ENCODE measurements at places on chromosomes 2 and 18.

GRCh38 chr2:1864981-1865421, 120.7 kb upstream of the PXDN start:
- DNase-seq: no peak

DNA sequence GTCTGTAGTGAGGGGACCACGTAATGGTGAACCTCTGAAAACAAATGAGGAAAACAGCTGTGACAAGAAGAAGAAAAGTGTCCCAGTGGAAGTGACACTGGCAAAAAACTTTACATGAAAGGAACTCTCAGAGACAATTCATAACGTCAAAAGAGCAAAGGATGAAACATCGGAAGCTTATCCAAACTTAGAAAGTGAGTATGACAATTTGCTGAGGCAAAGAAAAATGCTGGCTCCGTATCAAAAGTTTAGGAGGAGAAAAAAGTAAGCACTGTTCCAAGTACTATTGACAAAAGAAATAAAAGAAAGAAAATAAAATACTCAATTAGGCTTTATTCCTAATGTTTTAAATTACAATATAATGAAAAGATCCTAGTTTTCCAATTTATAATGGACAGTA, 91.3 kb downstream of the NOL10 start:
- DNase-seq: no peak

DNA sequence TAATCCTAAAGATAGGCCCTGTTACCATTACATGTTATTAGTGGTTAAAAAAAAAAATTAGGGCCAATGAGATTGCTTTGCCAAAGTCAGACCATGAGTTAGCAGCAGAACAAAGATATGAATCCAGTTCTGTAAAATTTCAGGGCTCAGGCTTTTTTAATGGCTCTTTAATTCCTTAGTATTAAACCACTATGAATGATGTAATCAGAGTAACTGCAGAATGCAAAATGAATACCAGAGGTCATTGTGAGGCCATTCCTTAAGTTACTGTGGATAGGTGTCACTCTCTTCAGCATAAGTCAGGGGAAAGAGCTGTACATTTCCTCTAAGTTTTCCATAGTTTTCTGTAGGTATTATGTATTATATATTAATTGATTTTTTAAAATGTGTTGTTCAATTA, 42.2 kb upstream of the TBR1 start:
- no peak for DNase-seq

DNA sequence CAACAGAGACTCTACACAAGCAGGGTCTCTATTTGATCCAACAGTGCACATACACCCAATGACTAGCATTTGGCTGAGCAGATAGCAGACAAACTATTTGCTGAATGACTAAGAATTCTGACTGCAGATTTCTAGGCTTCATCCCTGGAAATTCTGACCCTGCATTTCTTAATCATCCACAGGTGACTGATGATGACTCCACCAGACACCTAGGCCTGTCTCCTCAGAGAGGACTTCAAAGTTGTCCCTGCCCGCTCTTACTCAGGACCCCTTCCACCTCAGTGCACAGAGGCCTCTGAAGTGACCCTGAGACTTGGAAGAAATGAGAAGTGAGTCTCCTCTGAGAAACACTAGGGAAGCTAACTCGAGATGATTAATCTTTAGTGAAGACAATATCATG, 51.3 kb downstream of the SEPTIN10 start:
- no peak for DNase-seq

GRCh38 chr2:70767699-70768589, at the start of gene ADD2:
TSS of gene ADD2 (minus strand) at chr2:70768200. CDS start at chr2:70706408, 61,792 bp downstream.
- peak; percentile 10 for DNase-seq

- no peak for DNase-seq
These were observed 73.2 kb downstream of the BOLA3 start for GRCh38 chr2:74074487-74074886.

DNA sequence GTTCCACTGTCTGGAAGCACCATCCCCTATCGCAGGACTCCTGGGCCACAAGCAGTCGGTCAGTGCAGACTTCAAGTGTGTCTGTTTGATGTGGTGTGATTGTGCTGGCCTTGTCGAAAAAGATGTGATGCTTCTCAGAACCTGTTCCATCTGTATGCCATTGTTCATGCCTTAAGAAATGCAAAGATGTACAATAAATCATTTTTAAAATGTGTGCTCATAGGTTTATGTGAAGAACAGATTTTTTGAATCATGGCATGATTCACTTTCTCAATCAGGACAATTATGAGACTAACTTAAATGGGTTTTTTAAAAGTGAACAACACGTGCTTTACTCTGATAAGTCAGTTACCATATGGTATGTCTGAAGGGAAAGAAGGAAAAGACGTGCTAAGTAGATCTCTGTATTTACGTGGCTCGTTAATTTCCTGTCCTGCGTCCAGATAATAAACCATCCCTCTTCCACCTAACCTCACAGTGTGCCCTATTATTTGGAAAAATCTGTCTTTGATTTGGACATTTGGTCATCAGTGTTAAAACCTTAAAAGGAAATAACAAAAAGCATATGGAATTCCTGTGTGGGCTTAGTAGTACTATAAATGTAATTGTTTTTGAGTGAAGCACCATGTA, 54.9 kb downstream of the PRKRA start:
- no peak for DNase-seq

DNA sequence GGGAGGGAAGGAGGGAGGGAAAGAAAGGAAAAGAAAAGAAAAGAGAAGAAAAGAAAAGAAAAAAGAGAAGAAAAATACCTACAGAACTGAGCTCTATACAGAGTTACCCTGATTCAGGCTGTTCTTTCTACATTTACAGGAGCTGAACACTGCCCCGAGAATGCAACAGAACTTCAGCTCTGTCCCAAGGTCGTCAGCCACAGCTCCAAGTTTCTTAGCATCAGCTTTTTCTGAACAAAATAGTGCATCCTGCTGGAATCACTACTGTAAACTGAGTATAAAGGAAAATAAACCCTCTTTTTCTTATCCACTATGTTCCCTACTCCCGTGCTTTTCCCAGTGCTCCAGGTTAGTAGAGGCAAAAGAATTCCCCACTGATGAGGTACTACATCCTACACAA, 4.7 kb upstream of the PPP4R1 start:
- DNase-seq: no peak

- no peak for DNase-seq
These were observed at the start of gene NOL4 for GRCh38 chr18:34224423-34225217. TSS of gene NOL4 (minus strand) at chr18:34224913. CDS start at chr18:34223253, 1,660 bp downstream.

GRCh38 chr2:161096336-161096735, 63.9 kb upstream of the TANK start:
- DNase-seq: no peak

DNA sequence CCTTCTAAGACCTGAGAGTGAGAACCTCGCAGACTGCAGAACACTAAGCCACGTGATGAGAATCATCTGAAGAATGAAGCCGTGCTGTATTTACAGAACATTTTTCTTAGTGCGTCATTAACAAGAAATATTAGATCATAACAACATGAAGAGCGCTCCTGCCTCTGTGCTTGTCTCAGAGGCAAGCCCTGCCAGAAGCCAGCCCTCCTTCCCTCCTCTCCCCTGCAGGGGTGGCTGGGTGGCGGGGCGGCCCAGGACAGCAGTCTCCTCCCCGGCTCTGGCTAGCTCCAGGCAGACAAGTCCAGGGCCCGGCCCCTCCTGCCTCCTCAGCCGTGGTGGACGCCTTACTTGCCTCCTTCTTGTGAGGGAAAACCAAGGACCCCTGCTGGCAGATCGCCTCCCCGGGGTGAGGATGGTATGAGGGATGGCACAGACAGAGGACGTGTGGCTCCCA, 262.7 kb downstream of the TWIST2 start:
- DNase-seq: no peak

- no peak for DNase-seq
These were observed 79.8 kb upstream of the MBOAT2 start for GRCh38 chr2:9083287-9083686.

- DNase-seq: no peak
These were observed 18.6 kb downstream of the THAP4 start for GRCh38 chr2:241618296-241618805.

DNA sequence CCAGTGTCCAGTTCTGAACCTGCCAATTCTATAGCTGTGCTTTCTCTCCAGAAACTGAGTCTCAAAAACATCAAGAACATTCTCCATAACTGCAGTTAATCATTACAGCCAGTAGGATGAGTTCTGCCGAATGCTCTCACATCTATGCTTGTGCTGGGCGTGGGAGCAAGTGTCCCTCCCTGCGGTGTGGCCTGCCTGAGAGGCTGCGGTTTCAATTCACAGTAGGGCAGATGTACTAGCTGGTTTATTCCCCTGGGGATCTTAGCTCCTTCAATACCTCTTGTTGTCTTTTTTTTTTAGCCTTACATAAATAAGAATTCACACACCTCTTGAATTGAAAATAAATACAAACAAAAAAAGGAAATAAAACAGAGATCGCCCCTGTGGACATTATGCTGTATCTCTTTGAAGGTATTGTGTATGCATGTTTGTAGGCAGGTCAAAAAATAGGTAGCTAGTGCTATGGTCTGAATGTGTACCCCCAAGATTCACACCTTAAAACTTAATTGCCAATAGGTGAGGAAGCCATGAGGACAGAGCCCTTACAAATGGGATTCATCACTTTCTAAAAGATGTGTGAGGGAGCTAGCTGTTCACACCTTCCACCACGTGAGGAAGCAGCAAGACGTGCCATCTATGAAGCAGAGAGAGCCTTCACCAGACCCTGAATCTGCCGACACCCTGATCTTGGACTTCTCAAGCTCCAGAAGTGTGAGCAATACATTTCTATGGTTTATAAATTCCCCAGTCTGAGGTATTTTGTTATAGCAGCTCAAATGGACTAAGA, 74.3 kb downstream of the BCL2L11 start:
- no peak for DNase-seq

GRCh38 chr2:223725494-223725893, 111.9 kb downstream of the AP1S3 start:
- no peak for DNase-seq

- no peak for DNase-seq
These were observed 44.1 kb upstream of the HDAC4 start for GRCh38 chr2:239444626-239445577.

GRCh38 chr18:27860011-27860410, 316.9 kb downstream of the CDH2 start:
- DNase-seq: no peak

DNA sequence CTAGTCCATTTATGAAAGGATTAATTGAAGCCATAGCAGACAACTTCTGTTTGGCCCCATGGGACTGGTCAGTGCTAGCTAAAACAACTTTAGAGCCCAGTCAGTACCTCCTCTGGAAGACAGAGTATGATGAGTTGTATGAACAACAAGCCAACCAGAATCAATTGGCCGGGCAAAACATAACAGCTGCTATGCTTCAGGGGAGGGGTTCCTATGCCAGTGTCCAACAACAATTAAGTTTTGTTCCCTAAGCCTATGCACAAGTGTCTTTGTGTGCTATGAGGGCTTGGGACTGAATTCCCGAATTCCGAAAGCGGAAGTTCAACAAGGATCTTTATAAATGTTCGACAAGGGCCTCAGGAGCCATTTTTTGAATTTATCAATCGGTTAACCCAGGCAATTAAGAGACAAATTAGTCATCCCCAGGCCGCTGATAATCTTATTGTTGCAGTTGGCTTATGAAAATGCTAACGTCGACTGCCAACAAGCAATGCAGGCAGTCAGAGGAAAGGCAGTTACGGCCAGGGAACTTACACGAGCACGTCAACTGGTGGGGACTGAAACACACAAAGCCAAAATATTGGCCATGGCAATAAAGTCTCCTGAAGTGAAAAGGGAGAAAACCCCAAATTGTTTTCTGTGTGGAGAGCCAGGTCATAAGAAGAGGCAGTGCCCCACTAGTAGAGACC, 57.9 kb downstream of the ZNF638 start:
- DNase-seq: no peak

DNA sequence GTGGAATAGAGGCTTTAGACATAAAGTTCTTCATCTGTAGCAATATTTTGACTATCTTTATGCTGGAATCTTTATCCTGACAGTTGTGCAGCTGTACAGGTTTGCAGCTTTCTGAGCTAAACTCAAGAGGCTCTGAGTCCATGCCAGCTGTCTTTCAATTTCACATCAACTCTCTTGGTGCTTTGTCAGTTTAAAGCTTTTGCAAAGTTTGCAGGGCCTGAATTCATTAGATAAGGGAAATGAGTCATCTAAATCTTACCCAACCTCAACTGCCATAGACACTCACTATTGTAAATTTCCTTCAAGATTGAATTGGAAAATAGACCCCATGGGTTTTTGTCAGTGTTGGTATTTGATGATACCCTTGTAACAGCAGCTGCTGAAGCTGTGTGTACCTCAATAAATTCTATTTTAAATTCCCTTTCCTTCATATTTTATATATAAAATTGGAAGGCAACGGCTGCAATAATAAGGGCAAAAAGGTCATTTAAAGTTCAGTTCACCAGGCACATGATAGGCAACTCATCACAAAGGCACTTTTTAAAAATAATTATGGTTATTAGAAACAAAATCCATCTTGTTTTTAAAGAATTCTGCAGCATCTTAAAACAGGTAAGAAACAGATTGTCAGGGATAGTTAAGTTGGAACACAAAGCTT, 169.9 kb upstream of the SLC39A10 start:
- DNase-seq: no peak

DNA sequence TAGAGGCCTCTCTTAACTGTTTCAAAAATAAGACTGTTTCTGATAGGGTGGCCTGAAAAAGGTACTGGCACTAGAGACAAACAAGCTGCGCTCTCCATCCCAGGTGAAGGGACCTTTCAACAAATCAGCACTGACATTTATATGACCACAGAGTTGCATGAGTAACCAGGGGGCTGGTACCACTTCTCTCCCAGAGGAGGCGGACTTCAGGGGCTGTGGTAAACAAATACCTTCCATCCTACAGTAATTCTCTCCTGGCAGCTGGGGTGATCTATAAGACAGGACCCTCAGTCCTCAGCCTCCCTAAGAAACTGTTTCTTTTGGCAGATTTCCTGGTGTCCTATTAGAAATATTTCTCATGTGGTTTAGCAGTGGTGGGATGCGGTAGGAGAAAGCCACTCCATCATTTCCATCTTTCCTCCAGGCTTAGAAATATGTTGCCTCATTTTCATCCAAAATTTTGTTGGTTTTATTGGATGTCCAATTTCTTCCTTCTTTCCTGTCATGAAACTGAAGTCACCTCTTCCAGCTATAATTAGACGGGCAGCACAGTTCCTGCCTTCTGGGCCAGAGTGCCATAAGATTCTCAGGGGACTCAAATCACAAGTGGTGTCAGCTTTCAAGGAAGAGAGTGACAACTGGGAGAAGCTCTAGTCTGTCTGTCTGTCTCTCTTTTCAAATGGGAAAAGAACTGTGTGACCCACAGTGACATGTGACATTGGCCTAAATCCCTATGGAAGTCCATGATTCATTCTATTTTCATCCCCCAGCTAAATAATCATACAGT, 96.4 kb downstream of the CYRIA start:
- no peak for DNase-seq

- DNase-seq: no peak
These were observed 5.9 kb downstream of the SERPINB11 start for GRCh38 chr18:63708650-63709049.

GRCh38 chr18:3649633-3650426, 199.9 kb downstream of the TGIF1 start:
- no peak for DNase-seq

- no peak for DNase-seq
These were observed 240.6 kb upstream of the NT5C1B start for GRCh38 chr2:18829976-18830375.

- no peak for DNase-seq
These were observed 1188.2 kb upstream of the FAM98A start for GRCh38 chr2:34787341-34787740.
